CD4-positive, alpha-beta T cell treated with Interleukin-4 for 4 hours (primary cell): ENCODE measurements at places on chromosomes 1 and 21.

DNA sequence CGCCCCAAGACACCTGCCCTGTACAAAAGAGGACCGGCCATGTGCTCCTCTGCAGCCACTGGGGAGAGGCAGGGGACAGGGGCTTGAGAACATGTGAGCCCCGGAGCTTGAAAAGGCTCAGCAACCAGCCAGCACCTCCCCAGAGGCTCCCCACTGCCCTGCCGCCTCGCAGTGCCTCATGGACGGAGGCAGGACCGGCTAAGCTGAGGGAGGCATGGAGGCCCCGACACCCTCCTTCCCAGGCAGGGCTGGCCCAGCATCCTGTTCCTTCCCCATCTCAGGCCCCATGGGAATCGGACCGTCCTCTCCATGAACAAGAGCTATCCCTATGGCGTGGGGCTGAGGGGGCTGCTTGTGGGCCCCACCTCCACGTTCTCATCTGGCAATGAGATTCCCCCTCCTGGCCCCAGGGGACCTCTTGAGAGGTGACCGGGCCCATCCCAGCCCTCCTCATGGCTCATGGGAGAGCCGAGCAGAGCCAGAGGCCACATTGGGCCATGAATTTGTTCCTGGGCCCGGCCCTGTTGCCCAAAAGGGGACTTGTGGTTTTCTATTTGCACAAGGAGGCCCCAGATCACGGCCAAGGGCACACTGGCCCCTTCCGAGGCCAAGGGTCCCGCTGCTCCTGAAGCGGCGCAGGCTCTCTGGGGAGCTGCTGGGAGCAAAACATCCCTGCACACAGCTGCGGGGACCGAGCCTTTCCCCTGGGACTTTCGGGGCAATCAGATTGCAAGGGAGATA lies 65.2 kb upstream of the ARHGEF16 start:
- no peak for DNase-seq

GRCh38 chr1:3902571-3903091 lies 2.6 kb upstream of the C1orf174 start:
- peak; percentile 38 for DNase-seq

GRCh38 chr1:160404094-160404493 lies 3.7 kb downstream of the VANGL2 start:
- DNase-seq, result no peak

DNA sequence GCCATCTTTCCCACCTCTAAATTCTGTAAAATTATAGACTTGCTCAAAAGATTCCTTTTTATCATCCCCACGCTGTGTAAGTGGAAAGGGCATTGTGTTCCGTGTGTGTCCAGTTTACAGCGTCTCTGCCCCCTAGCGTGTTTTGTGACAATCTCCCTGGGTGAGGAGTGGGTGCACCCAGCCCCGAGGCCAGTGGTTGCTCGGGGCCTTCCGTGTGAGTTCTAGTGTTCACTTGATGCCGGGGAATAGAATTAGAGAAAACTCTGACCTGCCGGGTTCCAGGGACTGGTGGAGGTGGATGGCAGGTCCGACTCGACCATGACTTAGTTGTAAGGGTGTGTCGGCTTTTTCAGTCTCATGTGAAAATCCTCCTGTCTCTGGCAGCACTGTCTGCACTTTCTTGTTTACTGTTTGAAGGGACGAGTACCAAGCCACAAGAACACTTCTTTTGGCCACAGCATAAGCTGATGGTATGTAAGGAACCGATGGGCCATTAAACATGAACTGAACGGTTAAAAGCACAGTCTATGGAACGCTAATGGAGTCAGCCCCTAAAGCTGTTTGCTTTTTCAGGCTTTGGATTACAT lies 61.9 kb downstream of the POFUT2 start:
- no peak for DNase-seq

DNA sequence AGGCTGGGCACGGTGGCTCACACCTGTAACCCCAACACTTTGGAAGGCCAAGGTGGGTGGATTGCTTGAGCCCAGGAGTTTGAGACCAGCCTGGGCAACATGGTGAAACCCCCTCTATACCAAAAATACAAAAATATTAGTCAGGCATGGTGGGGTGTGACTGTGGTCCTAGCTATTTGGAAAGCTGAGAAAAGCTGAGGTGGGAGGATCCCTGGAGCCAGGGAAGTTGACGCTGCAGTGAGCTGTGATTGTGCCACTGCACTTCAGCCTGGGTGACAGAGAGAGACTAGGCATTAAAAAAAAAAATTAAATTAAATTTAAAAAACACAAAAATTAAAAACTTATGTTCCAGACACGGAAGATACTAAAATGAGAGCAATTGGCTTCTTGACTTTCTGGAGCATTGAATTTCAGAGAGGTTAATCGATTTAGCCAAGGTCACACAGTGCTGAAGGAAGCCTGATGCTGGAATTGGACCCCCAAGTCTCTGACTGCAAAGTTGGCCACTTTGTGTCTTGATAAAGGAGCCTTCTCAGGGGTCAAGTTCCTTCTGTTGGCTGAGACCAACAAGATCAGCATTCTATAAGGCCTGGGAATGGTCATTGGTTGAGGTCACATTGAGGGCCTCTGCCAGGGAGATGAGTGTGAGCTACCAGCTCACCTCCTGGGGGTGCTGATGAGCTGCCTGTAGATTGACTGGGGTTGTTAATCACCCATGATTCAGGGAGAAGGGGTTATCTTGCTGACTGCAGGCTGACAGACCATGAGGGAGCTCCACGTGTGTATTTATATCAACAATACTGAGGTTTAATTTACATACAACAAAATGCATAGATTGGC lies 54.3 kb downstream of the RPS6KA1 start:
- DNase-seq, result no peak
